Uterus (tissue), 4 donors: ENCODE measurements at places on chromosomes 7 and 10. TPM values are rescaled to one million over a fixed set of nuclear protein-coding genes. Genes with fewer than 3 reads are reported as not detected.

Gene DGKI
- 1.0 TPM for total RNA-seq

GRCh38 chr7:41063116-41063515 is 639.8 kb downstream of the INHBA start:
- no peaks in the 10 kb centered on the region for H3K36me3 ChIP-seq
- no peak overlapping the region for H3K4me3 ChIP-seq
- no peak for DNase-seq
- H3K27ac ChIP-seq = no peak overlapping the region
- no peaks in the 10 kb centered on the region for H3K27me3 ChIP-seq
- H3K4me1 ChIP-seq = no peaks in the 10 kb centered on the region

GRCh38 chr7:25308246-25308645 is 80.0 kb upstream of the NPVF start:
- no peaks in the 10 kb centered on the region for H3K27me3 ChIP-seq
- no peak for DNase-seq
- no peak overlapping the region for H3K27ac ChIP-seq

- no peak overlapping the region for H3K4me3 ChIP-seq
- peak overlapping the region; percentile 69 for H3K27ac ChIP-seq
- H3K36me3 ChIP-seq = no peaks in the 10 kb centered on the region
- DNase-seq = peak; percentile 81
These were observed 13.7 kb downstream of the HTRA1 start for GRCh38 chr10:122475100-122475499.

Gene ZNF282
- total RNA-seq = 3.2 TPM

GRCh38 chr7:70660154-70660818 is 471.7 kb upstream of the GALNT17 start:
- no peak overlapping the region for H3K4me3 ChIP-seq
- H3K27ac ChIP-seq = no peak overlapping the region
- no peaks in the 10 kb centered on the region for H3K27me3 ChIP-seq
- H3K36me3 ChIP-seq = no peaks in the 10 kb centered on the region
- DNase-seq = no peak
- H3K4me1 ChIP-seq = no peaks in the 10 kb centered on the region

GRCh38 chr7:51316262-51316665 is 345 bp downstream of the COBL start:
- DNase-seq = no peak
- no peaks in the 10 kb centered on the region for H3K27me3 ChIP-seq
- peaks cover 14% of the 10 kb centered on the region for H3K4me1 ChIP-seq

GRCh38 chr7:734214-734613 is 7.1 kb upstream of the PRKAR1B start:
- H3K27ac ChIP-seq = no peak overlapping the region
- DNase-seq = no peak
- H3K4me1 ChIP-seq = no peaks in the 10 kb centered on the region
- no peak overlapping the region for H3K4me3 ChIP-seq
- no peaks in the 10 kb centered on the region for H3K27me3 ChIP-seq
- H3K36me3 ChIP-seq = no peaks in the 10 kb centered on the region

GRCh38 chr7:123580406-123581161 is 21.0 kb upstream of the ASB15 start:
- no peaks in the 10 kb centered on the region for H3K4me1 ChIP-seq
- no peak for DNase-seq
- H3K4me3 ChIP-seq = no peak overlapping the region
- no peaks in the 10 kb centered on the region for H3K36me3 ChIP-seq
- H3K27me3 ChIP-seq = no peaks in the 10 kb centered on the region

GRCh38 chr10:7826971-7827370 is 8.7 kb downstream of the TAF3 start:
- H3K27ac ChIP-seq = no peak overlapping the region
- no peaks in the 10 kb centered on the region for H3K4me1 ChIP-seq
- no peak overlapping the region for H3K4me3 ChIP-seq
- H3K27me3 ChIP-seq = no peaks in the 10 kb centered on the region
- H3K36me3 ChIP-seq = no peaks in the 10 kb centered on the region

- H3K27me3 ChIP-seq = no peaks in the 10 kb centered on the region
- H3K36me3 ChIP-seq = no peaks in the 10 kb centered on the region
- H3K27ac ChIP-seq = no peak overlapping the region
- no peaks in the 10 kb centered on the region for H3K4me1 ChIP-seq
- no peak overlapping the region for H3K4me3 ChIP-seq
- DNase-seq = no peak
These were observed 186.0 kb downstream of the SEMA3D start for GRCh38 chr7:85000735-85001350.

DNA sequence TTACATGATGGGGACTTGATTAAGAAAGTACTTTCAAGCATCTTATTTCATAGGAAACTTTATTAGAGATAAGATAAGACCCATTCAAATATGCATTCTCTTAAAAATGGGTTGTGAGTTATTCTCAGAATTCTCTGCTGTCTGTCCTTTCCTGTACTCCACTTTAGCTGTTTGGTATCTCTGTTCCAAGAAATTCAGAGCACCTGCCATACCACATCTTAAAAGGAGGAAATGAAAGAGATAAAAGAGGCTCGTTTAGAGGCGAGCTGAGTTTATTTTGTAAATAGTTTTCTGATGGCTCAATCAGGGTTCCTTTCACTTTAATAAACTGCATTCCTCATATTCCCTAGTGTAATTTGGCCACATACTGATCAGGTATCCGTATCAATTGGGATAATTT is 87.2 kb downstream of the MDFIC start:
- H3K4me3 ChIP-seq = no peak overlapping the region
- H3K4me1 ChIP-seq = peaks cover 22% of the 10 kb centered on the region
- no peak for DNase-seq
- no peaks in the 10 kb centered on the region for H3K27me3 ChIP-seq

GRCh38 chr10:26832960-26833359 is 27.8 kb downstream of the ABI1 start:
- H3K4me1 ChIP-seq = no peaks in the 10 kb centered on the region
- no peak overlapping the region for H3K4me3 ChIP-seq
- H3K27me3 ChIP-seq = no peaks in the 10 kb centered on the region
- H3K36me3 ChIP-seq = no peaks in the 10 kb centered on the region

DNA sequence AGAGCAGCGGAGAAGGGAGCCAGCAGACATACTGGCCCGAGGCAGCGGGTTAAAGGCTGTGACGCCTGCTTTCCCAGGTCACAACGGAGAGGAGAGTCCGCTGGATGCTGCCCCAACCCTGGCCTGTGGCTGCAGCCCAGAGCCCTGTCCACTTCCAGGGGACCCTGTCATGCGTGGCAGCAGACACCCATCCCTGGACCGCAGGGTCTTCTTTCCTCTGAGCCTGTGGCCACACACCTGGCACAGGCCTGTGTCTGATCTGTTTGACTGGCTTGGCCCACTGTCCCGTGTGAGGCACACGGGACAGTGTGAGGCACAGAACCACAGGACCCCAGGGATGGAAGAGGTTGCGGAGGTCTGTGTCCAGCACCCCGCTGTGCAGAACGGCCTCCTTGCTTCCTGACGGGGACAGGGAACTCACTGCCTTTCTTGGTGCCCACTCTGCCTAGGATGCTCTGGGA is 42.4 kb downstream of the INSIG1 start:
- H3K4me3 ChIP-seq = no peak overlapping the region
- DNase-seq = no peak
- H3K27me3 ChIP-seq = no peaks in the 10 kb centered on the region
- no peaks in the 10 kb centered on the region for H3K36me3 ChIP-seq
- H3K27ac ChIP-seq = no peak overlapping the region

DNA sequence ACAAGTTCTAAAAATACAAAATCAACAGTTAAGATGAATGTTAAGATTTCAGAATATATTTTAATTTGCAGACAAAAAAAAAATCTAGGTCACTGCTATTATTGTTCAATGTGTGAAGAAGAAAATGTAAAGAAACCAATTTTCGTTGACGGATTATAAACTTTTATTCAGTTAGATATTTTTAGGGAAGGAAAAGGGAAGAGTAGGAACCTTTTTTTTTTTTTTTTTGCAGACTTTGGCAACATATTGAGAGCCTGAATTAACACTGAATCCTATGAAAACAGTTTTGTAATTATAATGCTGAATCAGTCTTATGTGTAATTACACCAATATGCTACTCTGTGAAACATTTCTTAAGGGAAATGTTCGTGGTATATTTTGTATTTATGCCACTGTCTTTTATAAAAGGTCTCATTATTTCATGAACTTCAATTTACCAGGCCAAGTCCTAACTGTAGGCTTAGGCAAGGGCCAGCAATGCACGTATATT is 106.3 kb downstream of the ST8SIA6 start:
- DNase-seq = no peak
- H3K36me3 ChIP-seq = no peaks in the 10 kb centered on the region
- no peaks in the 10 kb centered on the region for H3K4me1 ChIP-seq
- H3K27me3 ChIP-seq = no peaks in the 10 kb centered on the region
- H3K27ac ChIP-seq = peak overlapping the region; percentile 40

DNA sequence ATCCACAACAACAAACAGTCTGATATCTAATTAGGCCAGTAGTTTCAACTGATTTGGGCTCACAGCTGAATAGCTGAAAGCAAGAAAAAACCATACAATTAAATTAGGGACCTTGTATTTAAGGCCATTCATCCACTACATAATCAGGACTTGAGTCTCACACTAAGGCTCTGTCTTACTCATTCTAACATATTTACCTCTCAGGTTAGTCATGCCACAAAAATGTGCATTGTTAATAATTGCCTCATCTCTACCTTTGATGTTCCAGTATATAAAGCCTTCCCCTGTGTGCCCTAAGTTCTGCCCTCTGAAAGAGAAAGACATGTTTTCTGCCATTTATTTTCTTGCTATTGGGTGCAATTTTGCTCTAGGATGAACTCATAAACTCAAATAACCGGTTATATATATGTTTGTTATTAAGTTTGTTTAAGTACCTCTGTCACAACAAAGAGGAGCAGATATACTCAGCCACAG is 5.3 kb upstream of the C1GALT1 start:
- H3K27me3 ChIP-seq = no peaks in the 10 kb centered on the region
- H3K4me1 ChIP-seq = no peaks in the 10 kb centered on the region
- DNase-seq = no peak
- H3K27ac ChIP-seq = no peak overlapping the region
- no peak overlapping the region for H3K4me3 ChIP-seq
- H3K36me3 ChIP-seq = no peaks in the 10 kb centered on the region
